Calu3 (cell line): ENCODE measurements at places on chromosomes 5 and 9. TPM values are rescaled to one million over a fixed set of nuclear protein-coding genes. Genes with fewer than 3 reads are reported as not detected.

DNA sequence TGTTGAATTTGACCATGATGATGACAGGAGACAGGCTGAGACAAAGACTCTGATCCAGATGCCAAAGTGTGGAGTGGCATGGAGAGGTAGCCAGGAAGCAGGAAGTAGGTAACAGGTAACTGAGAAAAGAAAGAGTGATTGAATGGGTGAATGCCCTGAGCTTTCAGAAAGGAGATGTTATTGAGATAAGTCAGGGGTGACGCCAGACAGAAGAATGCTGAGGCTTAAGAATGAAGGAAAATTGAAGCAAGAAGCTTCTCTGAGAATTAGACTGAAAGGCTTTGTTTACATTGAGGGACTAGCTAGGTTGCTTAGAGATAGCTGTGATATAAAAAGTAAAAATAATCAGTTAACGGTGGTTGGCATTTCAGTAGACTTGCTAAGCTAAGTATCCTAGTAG, 165.7 kb downstream of the PSAT1 start:
- no peak for DNase-seq

DNA sequence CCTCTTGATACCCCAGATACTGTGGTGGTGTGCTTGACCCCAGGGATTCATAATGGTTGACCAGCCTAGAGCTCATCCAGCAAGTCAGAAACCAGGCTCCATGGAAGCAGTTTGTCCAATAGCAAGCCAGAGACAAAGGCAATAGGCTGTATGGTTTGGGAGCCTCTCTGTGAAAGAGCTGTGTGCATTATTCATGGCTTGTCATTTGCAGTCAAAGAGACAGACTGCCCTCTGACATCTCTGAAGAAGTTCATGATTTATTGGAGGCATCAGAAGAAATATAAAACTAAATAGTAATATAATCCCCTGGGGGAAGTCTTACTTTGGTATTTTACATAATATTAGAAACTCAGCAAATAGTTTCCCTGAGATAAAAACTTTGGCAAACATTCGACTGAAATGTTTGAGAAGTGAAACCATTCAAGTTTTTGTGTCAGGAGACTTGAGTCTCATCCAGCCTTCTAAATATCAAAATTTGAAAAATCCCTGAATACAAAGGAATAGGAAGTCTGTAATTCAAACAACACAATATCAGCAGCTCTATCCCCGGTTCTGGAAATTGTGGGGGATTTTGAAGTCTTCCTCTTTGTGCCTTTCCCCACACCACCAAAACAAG, 250.3 kb downstream of the ZSWIM6 start:
- no peak for DNase-seq

DNA sequence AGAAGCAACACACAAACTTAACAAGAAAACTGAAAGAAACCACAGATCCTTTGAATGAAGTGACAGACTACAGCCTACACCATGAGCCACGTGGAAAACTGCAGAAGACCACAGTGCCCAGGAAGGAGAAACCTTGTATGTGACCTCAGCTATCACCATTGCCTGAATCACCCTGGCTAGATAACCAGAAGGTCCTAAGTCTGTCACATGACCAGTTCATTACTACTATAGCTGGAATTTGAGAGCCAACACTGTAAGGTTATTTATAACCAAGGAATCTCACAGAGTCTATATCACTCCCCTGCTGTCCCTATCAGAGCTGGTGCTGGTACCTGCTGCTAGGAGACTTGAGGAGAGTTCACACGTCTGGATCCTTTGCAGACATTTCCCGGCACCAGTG, 90.3 kb upstream of the FBXL17 start:
- DNase-seq, result no peak

The CEP72 gene
- 53.7 and 56.5 TPM in 2 replicates for total RNA-seq
